ENCODE measurements at places on chromosomes 5 and 9.
A peak's percentile ranks its signal among the peaks of the same experiment; 100 is the strongest.

DNA sequence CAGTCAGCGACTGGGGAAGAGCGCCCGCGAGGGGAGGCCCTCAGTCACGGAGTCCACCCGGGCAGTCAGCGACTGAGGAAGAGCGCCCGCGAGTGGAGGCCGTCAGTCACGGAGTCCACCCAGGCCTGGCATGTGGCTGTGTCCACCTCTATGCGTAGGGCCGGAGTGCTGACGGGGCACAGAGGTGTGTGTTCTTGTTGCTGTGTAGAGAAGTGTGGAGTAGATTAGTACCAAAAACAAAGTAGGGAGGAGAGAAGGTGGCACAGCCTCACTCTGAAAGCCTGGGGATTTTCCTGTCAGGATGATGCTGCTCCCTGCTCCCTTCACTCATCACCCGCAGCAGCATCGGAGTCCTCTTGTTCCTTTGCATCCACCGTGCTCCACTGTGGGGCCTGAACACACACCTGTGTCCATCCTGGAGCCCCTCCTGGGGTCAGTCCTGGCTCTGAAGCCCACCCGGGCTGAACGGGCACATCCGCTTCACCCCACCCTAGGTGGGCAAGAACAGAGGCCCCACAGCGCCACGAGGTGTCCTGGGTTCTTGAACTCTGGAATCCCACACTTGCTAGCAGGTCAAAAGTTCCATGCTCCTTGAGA is 37.9 kb downstream of the AHRR start:
- DNase-seq: no peak

GRCh38 chr5:89395111-89395510 is 512.1 kb upstream of the MEF2C start:
- no peak for DNase-seq

DNA sequence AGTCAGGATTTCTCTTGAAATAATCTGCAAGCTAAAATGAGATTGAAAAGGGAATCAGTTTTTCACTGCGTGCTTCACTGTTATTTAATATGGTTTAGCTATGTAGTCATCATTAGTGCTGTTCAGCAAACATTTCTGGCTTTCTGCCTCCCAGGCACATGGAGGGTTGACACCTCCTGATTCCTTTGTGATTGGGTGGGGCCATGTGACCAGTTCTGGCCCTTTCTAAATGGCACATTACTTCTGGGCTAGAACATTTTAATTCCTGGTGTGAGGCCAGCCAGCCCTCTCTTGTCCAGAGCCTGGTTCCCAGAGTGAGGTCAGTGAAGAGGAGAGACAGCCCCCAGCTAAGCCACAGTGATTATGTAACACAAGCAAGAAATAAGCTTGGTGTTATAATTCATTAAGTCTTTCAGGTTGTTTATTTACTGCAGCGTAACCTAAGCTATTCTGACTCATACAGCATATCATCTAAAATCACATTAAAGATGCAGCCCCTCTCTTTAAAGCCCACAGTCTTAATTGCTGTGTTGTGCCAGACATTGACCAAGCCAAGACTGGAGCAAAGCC is 17.4 kb upstream of the ARSI start:
- DNase-seq: no peak

DNA sequence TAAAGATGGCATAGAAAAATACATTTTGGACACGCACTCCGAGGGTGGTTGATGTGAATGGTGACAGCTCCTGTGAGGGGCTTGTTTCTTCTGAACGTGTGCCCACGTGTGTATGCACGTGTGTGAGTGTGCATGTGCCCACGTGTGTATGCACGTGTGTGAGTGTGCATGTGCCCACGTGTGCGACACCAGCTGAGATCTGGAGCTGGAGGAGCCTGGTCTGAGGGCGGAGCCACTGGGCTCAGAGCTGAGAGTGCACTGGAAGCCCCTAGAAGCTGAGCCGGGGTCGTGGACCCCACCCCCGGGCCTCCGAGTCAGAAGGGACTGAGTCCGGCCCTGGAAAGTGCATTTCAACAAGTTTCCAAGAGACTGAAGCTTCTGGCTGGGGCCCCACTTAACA is 282.5 kb upstream of the IRX4 start:
- DNase-seq: no peak

- DNase-seq: no peak
These were observed 2.8 kb downstream of the SOHLH1 start for GRCh38 chr9:135696446-135696845.

DNA sequence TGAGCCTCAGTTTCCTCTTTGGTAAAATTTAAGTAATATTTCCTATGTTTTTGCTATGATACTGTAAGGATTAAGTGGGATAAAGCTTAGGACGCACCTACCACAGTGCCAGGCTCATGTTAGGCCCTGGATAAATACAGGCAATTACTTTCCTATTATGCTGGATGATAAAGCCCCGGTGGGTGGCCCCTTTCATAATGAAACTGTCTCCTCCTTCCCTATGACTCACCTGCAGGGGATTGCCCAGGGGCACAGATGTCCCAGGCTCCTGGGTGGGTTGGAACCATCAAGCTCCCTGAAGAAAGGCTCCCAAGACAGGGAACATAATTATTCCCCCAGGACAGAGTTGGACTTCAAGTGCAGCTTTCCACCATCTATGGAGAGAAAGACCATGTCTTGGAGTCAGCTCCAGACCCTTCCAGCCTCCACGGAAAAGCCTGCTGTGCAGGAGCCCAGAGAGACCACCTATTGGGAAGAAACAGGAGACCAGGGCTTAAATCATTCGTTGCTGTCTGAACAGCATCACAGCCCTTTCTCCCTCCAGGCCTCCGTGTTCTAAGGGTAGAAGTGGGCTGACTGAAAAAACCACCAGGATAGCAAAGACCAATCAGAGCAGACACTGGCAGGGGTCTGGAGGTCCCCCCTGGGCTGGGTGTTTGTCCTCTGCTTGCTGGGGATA is 43.2 kb upstream of the FOXE1 start:
- no peak for DNase-seq

DNA sequence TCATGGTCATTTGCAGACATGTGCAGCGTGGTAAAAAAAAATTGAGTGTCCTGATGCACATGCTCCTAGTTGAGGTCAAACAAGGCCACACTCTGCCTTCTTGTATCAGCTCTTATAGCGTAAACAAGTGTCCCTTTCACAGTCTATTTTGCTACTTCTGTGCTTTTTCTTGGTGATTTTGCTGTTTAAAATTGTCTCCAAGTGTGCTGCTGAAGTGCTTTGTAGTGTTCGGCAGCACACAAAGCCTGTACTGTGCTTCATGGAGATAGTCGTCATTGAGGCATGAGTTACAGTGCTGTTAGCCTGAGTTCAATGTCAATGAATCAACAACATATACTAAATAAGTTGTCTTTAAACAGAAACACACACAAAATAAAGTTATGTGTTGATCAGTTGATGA is 690.4 kb upstream of the MEF2C start:
- DNase-seq: no peak

GRCh38 chr5:152676196-152676595 is 271.1 kb upstream of the NMUR2 start:
- DNase-seq: no peak

DNA sequence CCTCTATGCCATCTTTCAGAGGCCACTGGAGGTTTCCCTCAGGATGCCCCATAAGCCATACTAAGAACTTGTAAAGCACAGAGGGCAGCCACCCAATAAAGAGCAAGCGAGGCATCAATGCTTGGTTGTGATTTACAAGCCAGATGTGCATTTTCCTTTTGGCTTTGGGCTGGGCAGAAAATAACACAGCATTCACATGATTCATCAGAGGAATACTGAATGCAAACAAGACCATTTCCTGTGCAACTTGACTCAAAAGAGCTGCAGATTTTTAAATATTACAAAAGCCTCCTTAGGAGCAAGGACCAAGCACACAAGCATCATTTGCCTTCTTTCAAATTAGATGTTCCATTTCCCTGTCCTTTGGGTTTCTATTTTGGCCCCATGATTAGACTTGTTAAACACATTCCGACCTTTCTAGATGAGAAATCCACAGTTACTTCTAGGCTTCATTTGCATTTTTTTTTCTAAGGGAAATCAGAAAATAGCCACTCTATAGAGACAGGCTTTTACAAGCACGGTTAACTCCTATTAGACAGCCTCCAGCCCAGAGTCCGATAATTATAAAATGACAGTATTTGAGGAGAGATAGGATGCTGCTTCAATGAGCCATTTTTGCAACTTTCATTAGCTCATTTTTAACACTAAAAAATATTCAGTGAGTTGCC is 207.8 kb downstream of the SEMA5A start:
- no peak for DNase-seq

- DNase-seq: no peak
These were observed 34.0 kb upstream of the HAND1 start for GRCh38 chr5:154511984-154512383.

DNA sequence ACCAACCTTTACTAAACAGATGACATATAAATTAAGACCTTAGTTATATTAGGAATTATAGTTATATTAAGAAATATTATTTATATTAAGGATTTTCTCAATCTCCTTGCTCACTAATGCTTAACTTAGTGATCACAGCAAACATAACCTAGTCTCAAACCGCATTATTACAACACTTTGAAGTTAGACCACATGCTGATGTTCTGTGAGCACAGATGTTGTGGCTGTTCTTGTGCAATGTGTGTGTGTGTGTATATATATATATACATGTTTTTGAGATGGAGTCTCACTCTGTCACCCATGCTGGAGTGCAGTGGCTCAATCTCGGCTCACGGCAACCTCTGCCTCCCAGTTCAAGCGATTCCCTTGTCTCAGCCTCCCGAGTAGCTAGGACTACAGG is 20.5 kb downstream of the ELP1 start:
- no peak for DNase-seq

DNA sequence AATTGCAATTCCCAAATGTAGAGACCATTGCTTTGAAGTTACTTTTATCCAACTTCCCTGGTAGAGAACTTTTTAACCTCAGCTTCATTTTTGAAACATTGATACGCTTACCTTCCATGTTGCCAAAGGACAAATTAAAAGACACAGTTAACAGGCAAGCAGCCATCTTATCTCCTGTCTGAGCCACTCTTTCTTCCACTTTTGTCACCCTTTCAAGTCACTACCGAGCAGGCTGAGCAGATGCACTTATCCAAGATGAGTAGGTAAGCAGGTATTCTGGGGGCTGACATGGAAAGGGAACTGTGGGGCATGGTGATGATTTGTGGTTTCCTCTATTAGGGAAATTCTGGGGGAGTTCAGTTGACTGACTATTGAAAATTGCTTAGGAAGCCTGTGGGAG is 66.7 kb downstream of the DOCK2 start:
- no peak for DNase-seq

GRCh38 chr5:102547141-102548035 is 48.6 kb upstream of the SLCO6A1 start:
- no peak for DNase-seq

- DNase-seq: no peak
These were observed 9.0 kb upstream of the MOB3B start for GRCh38 chr9:27538647-27539046.

- no peak for DNase-seq
These were observed 43.8 kb upstream of the DAB2IP start for GRCh38 chr9:121607434-121608167.

DNA sequence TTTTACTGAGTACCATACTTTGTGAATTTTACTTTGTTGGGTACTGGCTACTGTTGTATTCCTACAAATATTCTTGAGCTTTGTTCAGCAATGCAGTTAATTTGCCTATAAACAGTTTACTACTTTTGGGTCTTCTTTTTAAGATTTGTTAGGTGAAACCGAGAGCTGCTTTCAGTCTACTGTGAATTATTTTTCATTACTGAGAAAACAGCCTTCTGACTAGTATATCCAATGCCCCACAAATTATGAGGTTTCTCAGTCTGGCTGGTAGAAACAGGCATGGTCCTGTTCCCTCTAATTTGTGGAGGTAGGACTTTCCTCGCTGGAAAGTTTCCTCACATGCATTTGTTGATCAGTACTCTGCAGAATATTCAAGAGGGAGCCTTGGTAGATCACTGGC is 392.0 kb downstream of the ZSWIM6 start:
- DNase-seq: no peak

- no peak for DNase-seq
These were observed 671 bp downstream of the LRRC26 start for GRCh38 chr9:137168904-137169856.

DNA sequence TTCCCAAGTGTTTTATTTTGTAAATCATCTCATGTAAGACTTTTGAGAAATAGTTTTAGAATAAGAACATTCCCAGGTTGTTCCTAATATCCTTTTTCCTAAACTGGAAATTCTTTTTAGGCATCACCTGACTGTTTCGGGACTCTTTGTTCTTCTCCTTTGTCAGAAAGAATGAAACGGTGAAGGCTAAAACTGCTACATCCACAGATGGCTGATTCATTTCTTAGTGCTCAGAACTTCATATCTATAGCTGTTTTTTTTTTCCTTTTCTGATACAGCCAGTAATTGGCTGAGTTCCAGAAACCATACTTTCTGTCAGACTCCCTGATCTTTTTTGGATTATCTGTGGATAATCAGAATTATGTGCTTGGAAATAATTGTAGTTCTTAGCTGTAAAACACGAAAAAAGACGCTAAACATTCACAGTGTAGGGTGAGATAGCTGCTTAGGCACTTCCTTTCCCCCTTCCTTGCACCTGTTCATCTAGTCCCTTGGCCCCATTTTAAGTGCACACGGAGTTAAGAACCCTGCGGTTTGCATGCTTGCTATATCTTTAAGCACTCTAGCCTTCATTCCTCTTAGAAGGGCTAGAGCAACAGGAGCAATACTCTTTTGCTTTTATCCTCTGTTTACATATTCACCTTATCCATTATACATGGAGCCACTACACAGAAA is 283.9 kb downstream of the PJA2 start:
- DNase-seq: peak; percentile 16

DNA sequence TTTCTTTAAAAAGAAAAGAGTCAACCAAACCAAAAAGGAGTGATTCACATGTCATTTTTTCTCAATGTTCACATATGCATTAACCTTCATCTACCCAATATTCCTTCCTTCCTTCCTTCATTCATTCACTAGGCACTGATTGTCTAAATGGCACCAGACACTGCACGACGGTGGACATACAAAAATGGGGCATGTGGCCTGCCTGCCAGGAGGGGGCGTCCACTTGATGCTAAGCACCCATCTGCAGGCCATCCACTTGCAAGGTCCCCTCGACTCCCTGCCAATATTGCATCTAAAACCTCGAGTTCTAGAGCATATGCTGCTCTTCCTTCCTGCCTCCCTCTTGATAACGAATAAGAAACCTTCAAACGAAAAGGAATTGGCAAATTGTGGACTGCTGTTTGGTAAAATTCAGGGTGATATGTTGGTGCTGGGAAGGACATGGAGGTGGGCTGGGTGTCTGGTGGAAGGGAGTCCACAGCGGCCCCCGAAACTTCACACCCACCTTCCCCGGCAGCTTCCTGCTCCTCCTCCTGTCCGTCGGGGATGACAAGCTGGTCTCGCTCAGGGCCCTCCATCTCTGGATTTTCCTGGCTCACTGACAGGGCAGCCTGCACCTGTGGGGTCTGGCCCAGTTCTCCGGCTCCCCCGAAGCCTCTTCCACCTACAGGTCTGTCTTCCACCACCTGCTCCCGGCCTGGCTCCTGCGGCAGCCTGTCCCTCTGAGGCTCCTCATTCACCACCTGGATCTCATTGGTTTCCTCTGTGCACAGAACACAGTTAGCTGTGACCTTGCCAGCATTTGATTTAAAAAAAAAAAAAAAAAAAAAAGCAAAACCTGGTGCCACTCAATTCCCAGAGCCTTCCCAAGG is 64.3 kb downstream of the GOLM1 start:
- DNase-seq: no peak

GRCh38 chr9:99375481-99375880 is 153.4 kb downstream of the SEC61B start:
- DNase-seq: no peak

Measured in SK-N-MC (cell line).